Ascending aorta (tissue), 2 donors: ENCODE measurements at places on chromosomes 11 and 22. TPM values are rescaled to one million over a fixed set of nuclear protein-coding genes. Genes with fewer than 3 reads are reported as not detected.

Gene SBF2
- 34.5 TPM for total RNA-seq

Gene FGF3
- total RNA-seq, result not detected

Gene MMP27
- total RNA-seq, result not detected

Gene CASP12
- 5.6 TPM for total RNA-seq

Gene TRPC6
- total RNA-seq, result 4.8 TPM

Gene BTBD18
- total RNA-seq, result not detected

- DNase-seq, result no peak
These were observed 17.5 kb upstream of the SHANK2 start for GRCh38 chr11:71269603-71270511.

DNA sequence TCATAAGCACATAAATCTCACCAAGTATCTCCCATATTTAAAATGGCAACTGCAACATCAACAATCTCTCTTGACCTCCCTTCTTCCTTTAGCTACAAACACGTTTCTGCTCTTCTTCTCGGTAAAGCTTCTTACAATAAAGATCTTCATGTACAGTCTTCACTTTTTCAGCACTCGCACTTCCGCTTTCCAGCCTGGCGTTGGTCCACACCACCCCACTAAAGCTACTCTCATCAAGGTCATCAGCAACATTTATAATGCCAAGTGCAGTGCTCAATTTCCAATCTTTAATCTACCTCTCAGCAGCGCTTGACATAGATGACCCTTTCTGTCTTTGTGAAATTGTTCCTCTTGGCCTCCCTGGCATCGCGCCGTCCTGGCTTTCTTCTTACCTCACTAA, 33.6 kb downstream of the NTM start:
- DNase-seq, result no peak

DNA sequence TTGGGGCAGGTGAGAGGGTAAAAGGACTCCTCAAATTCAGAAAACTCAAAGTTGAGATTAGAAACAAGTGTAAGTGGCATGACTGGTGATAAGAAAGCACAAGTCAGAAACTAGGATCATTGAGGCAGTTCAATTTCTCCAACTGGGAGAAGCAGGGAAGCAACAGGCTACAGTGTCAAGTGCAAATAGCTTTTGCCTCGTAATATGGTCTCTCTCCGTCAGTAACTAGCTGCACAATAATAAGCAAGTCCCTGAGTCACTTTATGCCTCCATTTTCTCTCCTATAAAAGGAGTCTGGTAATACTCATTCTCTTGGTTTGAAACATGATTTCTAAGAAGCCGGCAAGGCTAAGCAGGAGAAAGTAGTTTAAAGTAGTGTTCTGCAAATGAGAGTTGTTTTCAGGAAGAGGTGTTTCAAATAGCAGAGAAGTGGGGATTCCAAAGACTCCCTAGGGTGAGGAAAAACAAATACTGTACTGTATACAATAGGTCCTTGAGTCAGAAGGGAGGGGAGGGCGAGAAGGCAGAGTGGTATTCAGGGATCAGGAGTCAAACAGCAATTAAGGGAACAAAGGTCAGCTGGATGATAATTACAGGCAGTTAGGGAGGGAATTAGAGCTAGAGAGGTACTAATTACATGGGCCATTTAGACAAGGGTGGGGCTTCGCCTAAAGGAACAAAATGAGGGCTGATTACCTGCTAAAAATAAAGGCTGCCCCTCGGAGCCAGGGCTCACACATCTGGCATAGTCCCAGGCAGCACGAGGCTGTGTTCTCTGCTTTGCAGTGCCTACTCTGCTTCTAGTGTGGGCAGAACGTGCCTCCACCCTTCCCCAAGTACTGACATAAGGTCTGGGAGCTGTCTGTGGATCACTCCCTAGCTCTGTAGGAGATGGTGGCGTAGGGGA, 96.0 kb upstream of the BDNF start:
- DNase-seq, result no peak

GRCh38 chr11:2898366-2899079, 12.9 kb upstream of the CDKN1C start:
- peak; percentile 86 for DNase-seq

- DNase-seq, result no peak
These were observed 21.4 kb upstream of the ACRV1 start for GRCh38 chr11:125701858-125702621.

DNA sequence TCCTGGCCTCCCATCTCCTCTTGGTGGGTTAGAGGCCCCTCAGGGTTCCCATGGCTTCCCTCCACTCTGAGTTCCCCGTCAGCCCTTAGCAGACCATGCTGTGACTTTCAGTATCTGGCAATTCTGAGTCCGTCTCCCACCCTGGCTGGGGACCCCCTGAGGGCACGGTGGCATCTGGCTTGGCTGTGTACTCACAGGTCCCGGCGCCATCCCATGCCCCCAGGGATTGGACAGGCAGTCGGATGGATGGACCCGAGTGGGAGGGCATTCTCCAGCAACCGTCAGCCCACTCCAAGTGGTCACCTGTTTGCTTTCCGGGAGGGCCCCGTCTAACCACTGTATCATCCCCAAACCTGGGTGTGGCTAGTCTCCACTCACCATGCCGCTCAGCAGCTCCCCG, 24.0 kb upstream of the ABCC8 start:
- DNase-seq, result no peak

GRCh38 chr22:42399315-42400271, 32.6 kb downstream of the NFAM1 start:
- no peak for DNase-seq

- DNase-seq, result no peak
These were observed 23.3 kb downstream of the DKK3 start for GRCh38 chr11:11985016-11985715.

DNA sequence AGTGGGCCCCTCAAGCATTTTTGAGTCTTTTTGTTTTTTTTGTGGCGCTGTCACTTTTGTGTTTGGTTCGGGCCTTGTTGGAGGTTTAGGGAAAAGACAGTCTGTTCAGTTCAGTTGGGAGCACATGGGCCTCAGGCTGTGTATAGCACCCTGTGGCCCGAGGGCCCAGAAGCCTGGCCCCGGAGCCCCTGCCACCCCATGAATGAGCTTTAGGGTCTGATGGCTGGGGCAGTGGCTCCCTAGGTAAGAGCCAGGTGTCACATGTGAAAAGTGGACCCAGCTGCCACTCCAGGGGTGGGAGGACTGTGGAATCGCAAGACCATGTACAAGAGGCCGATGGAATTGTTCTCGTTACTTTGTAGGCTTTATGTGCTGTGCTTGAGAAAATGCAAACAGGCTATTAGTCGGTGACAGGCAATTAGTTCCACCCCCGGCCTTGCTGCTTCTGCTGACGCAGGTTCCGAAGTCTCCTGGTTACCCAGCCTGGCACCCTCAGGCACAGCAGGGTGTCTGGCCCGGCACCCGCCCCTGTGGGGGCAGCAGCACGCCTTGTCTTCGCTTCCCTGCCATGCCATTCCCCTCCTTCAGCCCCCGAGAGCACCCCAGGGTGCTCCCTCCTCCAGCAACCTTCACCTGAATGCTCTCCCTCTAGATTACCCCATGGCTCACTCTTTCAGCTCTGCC, 38.2 kb upstream of the PARVG start:
- no peak for DNase-seq

- DNase-seq, result no peak
These were observed 11.5 kb upstream of the FTH1 start for GRCh38 chr11:61978703-61979661.
